SK-N-SH treated with all-trans-retinoic acid at 6 μM for 48 hours (cell line): ENCODE measurements at places on chromosomes 13 and 19.
A peak's percentile ranks its signal among the peaks of the same experiment; 100 is the strongest.

DNA sequence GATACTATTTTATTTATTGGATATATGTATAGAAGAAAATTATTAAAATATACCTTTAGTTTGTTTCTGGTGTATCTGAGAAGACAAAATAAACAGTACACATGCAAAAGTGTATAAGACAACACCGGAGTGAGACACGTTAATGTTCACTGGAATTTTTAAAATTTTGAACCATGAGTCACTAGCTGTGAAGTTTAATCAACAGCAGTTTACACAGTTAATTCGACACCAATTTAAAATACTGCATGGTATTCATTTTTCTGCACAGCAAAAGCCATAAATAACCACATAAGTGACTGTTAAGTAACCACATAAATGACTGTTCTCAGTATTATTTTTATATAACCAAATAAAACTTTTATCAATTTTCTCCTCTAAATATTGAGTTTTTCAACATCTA lies 418.7 kb upstream of the NBEA start:
- no peak for ATAC-seq

DNA sequence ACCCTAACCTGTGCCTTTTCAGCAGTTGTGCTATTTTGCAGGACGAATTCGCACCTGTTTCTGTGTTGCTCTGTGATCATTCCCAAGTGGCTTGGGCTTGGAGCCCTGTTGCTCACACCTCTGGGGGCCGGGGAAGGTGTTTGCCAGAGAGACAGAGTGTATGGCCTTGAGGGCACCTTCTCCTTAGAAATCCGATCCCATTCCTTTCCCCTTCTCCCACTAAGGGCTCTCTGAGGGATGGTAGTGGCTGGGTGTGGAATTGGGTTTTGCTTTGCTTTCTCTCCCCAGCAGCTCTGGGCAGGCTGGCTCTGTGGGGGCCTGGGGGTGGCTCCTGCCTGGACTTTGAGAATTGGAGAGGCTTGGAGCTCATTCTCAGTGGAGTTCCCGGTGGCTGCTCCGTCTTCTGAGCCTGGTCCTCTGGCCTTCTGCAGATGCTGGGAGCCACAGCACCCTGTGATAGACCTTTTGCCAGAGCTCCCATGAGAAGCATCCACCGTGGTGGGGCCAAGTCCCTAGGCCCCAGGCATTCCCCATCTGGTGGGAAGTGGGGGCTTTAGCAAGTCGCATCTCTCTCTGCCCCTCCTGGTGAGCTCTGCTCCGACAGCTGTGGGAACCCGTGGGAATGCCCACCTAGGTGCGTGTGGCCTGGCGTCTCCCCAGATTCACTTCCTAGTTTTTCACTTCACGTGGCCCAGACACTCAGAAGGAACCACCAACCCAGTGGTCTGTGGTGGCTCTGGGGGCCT lies 26.1 kb downstream of the ATP11A start:
- no peak for ATAC-seq

DNA sequence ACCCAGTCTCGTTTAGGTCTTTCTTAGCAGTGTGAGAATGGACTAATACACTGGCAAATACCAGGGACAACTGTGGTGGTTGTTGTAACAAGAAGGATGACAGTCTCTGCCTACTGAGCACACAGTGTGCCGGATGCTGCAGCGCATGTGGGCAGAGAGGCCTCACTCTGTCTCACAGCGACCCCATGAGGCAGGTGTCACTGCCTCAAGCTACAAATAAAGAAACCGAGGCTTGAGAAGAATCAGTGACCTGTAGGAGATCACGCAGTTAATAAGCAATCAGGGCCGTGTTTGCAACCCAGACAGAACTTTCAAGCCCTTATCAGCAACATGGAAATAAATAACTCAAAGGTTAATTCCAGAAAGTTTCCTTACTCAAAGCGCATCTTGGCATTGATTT lies 40.5 kb upstream of the GAS6 start:
- no peak for ATAC-seq

- no peak for ATAC-seq
These were observed 609.5 kb downstream of the UQCRFS1 start for GRCh38 chr19:28603453-28603852.

DNA sequence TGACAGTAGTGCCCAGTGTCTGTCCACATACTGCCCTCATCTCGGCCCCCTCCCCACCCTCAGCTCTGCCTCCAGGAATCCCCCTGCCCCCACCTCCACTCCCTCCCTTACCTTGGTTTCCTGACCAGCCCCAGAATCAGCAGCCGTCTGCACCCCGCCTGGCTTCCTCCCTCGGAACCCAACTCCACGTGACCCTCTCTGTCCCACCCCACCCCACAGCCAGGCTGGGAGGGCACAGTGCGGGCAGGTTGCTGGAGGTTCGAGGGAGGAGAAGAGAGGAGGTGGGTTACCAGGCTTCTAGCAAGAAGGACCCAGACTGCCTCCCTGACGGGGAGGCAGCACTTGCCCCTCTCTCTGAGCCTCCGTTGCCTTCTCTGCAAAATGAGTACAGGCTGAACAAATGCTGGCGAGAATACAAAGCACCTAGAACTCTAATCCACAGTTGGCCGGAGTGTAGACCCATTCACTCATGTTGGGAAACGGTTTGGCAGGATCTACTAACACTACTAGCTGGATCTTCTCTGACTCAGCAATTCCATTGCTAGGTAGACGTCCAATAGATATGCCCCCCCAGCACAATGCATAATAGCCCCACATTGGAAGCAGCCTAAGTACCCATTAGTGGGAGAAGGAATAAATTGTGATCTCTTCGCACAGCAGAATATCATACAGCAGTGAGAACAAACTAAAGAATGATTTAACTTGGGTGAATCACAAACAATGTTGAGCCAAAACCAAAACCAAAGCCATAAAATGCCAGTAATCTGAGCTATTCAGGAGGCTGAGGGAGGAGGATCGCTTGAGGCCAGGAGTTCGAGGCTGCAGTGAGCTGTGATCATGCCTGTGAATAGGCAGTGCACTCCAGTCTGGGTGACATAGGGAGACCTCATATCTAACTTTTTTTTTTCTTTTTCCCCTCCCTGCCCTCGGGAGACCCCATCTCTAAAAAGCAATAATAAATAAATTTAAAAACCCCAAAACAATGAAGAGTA lies at the start of gene RASAL3:
TSS of gene RASAL3 (minus strand) at position 151 of the 992 bp plus-strand sequence. CDS start 186 bp downstream, outside the sequence.
- ATAC-seq, result no peak

DNA sequence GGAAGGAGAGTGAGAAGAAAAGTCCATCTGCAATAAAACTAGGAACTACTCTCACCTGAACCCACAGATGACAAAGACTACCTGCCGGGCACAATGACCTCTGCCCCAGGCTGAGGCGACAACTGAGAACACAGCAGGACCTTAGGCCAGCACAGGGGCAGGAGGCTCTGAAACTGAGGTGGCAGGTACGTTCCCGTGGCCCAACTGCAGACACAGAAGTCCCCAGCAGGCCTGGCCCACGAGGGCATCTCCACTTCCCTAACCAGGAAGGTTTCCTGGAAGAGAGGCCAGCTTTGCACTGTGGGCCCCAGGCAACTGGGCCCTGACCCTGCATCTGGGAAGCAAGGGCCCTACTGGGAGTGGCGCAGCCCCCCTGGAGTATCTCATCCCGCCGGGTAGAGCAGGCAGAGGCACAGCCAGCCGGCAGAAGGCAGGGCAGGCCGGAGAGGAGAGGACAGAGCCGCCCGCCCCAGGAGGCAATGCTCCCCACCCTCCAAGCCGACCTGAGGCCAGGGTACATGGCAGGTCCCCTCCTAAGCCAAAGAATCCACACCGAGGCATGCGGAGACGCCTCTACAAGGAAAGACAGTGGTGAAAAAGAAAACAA lies 32.7 kb downstream of the STK24 start:
- ATAC-seq, result no peak

- ATAC-seq, result no peak
These were observed 87.0 kb upstream of the HTR2A start for GRCh38 chr13:46983881-46984280.

DNA sequence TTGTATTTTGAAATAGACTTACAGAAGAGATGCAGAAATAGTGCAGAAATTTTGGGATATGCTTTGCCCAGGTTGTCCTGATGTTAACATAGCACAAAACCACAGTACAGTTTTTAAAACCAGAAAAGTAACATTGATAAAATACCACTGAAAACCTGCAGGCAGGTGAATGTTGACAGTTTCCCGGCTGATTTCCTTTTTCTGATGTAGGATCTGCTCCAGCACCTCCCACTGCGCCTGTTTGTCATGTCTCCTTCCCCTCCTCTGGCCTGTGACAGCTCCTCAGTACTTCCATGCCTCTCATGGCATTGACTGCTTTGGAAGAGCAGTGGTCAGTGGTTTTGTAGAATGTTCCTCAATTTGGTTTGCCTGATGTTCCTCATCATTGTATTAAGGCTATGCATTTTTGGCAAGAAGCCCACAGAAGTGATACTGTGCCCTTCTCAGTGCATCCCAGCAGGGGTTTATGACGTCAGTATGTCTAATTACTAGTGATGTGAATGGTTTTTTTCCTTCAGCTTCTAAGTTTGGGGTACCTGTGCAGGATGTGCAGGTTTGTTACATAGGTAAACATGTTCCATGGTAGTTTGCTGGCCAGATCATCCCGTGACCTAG lies 31.0 kb downstream of the TDRD12 start:
- ATAC-seq, result no peak

DNA sequence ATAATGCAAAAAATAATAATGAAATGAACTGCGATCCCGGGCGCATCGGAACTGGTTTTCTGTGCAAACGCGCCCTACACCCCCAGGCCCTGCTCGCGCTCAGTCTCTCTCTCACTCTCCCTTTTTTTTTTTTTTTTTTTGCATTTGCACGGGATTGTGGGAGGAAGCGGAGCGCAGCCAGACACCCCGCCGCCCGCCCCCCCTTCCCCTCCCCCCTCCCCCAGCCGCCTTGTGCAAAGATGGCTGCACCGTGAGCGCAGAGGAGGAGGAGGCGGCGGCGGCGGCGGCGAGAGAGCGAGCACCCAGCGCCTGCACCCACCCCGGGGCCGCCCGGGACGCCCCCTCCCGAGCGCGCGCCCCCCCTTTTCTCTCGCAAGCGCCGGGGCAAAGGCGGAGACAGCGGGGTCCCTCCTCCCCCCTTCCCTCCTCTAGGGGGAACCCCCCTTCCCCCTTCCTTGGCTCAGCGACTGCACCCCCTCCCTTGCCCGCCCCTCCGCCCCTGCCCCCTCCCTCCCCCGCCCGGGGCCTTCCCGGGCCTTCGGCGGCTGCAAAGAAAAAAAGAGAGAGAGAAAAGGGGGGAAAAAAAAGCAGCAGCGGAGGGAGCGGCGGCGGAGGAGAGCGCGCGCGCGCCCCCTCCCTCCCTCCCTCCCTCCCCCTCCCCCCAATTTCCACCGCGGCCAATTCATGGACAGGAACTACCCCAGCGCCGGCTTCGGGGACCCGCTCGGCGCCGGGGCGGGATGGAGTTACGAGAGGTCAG lies at the start of gene PRR12:
TSS of gene PRR12 (plus strand) at position 212 of the 760 bp plus-strand sequence. CDS start at position 685, 473 bp downstream.
- peak; percentile 41 for ATAC-seq

GRCh38 chr13:48862572-48862971 lies 113.1 kb upstream of the FNDC3A start:
- ATAC-seq, result no peak

DNA sequence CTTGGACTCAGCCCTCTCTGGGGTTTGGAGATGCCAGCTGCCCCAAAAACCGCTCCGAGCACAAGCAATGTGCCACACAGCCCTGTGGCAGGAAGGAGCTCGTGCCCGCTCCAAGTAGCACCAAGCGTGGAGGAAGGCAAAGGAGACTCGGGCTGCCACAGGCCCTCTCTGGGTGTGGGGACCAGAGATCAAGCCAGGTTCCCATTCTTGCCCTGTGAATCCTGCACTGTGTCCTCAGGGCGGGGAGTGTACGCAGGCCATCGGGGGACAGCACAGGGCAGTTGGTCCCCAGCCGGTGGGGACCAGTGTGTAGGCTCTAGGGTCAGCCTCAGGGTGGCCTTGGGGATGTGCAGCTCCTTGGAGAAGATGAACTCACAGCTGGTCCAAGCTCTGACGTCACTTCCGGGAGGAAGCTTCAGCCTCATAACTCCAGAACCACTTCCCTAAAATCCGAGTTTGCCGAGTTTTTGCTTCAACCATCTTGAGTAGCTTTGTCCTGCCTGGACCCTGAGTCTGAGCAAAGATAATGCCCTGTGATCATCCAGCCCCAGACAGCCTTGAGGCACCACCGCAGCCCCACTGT lies 9.3 kb upstream of the CPAMD8 start:
- ATAC-seq, result no peak

GRCh38 chr13:29752175-29752574 lies 98.2 kb downstream of the UBL3 start:
- ATAC-seq, result no peak
